ENCODE measurements at places on chromosomes 13 and 19.

DNA sequence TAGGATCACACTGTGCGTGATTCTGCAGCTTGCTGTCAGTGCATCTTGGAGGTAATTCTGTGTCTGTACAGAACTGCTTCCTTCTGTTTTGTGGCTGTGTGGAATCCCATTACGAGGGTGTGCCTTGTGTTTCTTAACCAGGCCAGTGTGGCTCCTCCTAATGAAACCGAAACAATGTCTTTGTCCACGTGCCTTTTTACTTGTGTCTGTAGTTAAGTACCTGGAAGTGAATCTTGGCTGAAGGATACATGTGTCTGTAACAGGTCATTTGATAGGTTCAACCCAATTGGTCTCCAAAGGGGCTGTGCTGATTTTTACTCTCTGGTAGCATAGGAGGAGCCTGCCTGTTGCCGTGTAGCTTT is 13.1 kb downstream of the NOP53 start:
- no peak for DNase-seq

GRCh38 chr19:41859618-41860418 is at the start of gene RPS19:
RPS19 (plus strand) TSS chr19:41860255; CDS start chr19:41860775, 520 bp downstream.
- peak; percentile 96 for DNase-seq

GRCh38 chr19:42596391-42597072 is 1.8 kb upstream of the CEACAM8 start:
- DNase-seq: no peak

GRCh38 chr19:38736413-38737280 is 7.6 kb downstream of the CAPN12 start:
- no peak for DNase-seq

DNA sequence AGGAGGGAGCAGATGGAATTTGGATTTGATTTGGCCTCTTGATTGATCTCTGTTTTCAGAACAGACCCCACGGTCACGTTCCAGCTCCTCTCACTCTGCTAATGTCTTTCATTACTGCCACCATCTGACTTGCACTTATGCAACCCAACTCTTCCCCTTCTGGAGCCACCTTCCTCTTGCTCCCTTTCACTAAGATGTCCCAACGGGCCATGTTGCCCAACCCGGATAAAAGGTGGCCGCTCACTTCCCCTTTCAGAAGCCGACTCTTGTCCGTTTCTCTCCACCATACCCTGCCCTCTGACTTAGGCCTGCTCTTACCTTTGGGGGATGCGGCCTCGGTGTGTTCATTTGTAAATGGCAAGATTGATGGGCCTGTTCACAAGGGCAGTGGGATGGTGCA is 27.4 kb upstream of the CYP4F8 start:
- DNase-seq: no peak

GRCh38 chr19:1513499-1514294 is 878 bp upstream of the ADAMTSL5 start:
- no peak for DNase-seq

DNA sequence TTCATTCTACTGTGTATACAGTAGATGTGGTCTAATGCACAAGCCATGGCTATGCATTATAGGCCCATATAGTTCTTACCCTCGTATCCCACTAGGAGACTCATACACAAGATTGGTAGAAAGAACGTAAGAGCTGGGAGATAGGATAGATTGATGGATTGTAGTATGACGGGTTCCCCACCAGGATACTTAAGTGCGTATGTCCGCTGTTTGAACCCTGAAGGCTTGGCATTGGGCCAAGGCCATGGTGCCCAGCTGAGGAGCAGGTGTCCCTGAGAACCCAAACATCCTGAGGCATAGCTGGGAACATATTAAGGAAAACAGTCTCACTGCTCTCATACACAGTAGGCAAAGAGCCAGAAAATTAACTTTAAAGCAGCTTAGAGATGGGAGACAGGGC is 617.5 kb upstream of the KLF12 start:
- no peak for DNase-seq

DNA sequence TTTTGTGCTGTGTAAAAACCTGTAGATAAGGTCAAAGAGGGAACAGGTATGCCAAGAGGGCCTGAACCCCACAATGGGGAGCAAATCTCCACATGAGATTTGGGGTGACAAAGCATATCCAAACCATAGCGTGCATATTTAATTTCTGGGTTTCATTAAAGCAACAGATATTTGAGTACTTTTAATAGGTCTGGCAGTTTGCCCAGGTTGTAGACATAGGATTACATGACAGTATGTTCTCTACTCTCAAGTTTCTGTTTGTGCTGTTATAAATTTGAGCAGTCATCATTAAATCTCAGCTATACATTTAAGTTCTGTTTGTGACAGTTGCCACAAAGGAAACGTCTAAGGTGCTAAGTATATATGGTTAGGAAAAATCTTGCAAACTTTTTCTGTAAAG is 236.4 kb downstream of the ATP8A2 start:
- peak; percentile 81 for DNase-seq

GRCh38 chr13:82879921-82880320 is 1002.4 kb downstream of the SLITRK1 start:
- no peak for DNase-seq

- no peak for DNase-seq
Measured at GRCh38 chr13:43166644-43167457, 143.5 kb downstream of the DNAJC15 start.

DNA sequence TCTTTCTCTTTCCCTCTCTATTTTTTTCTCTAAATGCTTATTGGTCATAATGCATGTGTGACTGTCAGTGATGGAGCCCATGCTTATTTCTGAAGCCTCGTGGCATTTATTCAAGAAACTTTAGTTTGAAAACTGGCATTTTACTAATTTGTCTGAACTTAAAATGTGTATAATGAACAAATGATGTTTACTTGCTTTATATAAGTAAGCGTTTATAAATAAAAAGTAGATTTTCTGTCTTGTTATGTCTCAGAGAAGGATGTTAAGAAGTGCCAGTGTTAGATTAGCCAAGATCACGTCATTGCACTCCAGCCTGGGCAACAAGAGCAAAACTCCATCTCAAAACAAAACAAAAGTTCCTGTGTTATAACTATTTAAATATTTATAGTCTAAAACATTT is 1568.1 kb downstream of the EFNB2 start:
- no peak for DNase-seq

- DNase-seq: no peak
Measured at GRCh38 chr13:110698689-110699088, 7.2 kb downstream of the CARS2 start.

- DNase-seq: no peak
Measured at GRCh38 chr19:3577723-3578344, 5.1 kb downstream of the HMG20B start.

- no peak for DNase-seq
Measured at GRCh38 chr13:109090796-109091195, 461.4 kb downstream of the MYO16 start.

GRCh38 chr13:40923867-40924266 is 95.2 kb downstream of the ELF1 start:
- DNase-seq: no peak

- DNase-seq: peak; percentile 43
Measured at GRCh38 chr13:49652355-49653305, 24.3 kb downstream of the ARL11 start.

- no peak for DNase-seq
Measured at GRCh38 chr13:65529541-65529940, 1700.6 kb downstream of the PCDH9 start.

GRCh38 chr19:44753626-44753931 is 5.1 kb downstream of the BCL3 start:
- no peak for DNase-seq
